NCI-H187 (cell line): ENCODE measurements at places on chromosomes 6 and 20.
A peak's percentile ranks its signal among the peaks of the same experiment; 100 is the strongest.

- DNase-seq, result peak; percentile 72
Observed at GRCh38 chr20:37839432-37839827, 63.5 kb upstream of the VSTM2L start.

- no peak for DNase-seq
Observed at GRCh38 chr6:116924245-116924644, 47.2 kb downstream of the RFX6 start.

DNA sequence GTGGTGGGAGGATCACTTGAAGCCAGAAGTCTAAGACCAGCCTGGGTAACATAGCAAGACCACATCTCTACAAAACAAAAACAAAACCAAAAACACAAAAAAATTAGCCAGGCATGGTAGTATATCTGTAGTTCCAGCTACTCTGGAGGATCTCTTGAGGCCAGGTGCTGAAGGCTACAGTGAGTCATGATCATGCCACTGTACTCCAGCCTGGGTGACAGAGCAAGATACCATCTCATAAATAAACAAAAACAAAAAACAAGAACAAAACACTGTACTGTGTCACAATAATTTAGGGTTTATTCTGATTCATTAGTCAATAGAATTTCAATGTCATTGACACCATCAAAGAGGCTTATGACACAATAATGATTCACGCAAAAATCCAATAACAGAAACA is 1121.7 kb upstream of the MAP3K7 start:
- DNase-seq, result no peak

DNA sequence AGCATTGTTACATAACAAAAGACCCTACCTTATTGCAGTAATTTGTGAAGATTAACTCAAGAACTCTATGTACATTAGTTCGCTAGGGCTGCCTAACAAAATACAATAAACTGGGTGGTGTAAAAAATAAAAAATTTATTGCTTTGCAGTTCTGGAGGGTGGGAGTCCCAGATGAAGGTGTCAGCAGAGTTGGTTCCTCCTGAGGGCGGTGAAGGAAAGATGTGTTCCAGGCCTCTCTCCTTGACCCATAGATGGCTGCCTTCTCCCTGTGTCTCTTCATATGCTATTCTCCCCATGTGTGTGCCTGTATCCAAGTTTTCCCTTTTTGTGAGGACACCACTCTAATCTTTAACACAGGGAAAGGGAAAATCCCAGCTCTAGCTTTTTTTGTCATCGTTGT is 305 bp upstream of the VNN1 start:
- DNase-seq, result no peak

DNA sequence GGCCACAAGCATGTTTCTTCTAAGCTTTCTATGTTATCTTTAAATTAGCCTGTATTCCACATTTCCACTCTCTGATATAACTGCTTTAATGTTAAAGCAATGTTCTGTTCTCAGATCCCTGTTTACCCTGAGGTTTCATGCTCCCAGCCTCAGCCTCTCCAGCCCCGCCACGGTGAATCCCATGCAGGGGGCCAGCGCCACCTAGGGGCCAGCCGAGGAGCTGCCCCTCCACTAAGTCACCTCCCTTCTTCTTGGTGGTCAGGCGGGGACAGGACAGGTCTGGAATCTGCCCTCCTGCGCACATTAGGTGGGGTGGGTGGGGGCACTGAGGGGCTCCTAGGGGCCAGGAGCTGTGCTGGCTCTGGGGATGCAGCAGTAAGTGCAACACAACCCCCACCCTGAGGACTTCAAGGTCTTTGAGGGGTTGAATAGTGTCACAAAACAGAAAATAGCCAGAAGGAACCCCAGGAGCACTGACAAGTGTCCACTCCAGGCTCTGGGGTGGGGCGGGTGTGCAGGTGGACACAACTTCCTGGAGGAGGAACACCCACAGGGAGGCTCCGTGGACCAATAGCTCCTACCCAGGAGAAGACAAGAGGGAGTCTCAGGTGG is 61.6 kb downstream of the RAB44 start:
- peak; percentile 20 for DNase-seq

DNA sequence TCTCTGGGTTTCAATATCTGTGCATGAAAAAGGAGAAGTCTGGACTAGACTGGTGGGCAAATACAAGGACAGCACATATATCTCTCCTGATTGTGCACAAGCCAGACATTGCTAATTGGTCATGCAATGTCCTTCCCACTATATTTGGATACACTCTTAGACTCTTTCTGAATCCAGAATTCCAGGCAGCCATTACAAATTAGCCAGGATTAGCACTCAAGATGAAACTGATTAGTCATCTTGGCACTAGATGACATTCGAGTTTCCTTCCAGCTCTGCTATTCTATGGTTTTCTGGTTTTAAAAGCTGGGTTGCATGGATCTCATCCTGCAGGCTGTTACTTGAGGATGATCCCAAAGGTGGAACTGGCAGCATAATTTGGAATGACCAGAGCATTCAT is 73.2 kb downstream of the SCP2D1 start:
- DNase-seq, result no peak

- DNase-seq, result no peak
Observed at GRCh38 chr20:52577696-52578095, 386.1 kb upstream of the ZFP64 start.

DNA sequence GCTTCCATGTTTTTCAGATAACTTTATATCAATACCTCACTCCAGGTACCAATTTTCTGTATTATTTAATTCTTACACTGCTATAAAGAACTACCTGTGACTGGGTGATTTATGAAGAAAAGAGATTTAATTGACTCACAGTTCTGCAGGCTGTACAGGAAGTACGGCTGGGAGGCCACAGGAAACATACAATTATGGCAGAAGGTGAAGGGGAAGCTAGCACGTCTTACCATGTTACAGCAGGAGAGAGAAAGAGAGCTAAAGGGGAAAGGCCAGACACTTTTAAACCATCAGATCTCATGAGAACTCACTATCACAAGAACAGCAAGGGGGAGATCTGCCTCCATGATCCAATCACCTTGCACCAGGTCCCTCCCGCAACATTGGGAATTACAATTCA is 119.1 kb upstream of the BMP5 start:
- no peak for DNase-seq

DNA sequence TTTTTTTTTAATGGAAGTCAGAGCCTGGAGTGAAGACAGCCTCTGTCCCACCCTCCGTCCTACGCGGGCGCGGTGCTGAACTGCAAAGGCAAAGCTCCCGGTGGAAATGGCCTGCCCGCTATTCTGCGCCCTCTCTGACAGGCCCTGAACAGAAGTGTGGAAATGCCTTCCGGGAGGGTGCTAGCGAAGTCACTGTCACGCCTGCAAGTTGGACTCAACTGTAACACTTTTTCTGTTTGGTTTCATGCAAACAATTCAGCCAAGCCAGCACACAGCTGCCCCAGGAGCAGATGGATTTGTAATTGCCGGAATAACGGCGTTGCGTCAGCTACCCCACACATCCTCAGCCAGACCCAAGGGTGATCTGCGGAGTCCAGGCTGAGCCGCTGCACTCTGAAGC is 107.6 kb downstream of the PSMB1 start:
- DNase-seq, result no peak

DNA sequence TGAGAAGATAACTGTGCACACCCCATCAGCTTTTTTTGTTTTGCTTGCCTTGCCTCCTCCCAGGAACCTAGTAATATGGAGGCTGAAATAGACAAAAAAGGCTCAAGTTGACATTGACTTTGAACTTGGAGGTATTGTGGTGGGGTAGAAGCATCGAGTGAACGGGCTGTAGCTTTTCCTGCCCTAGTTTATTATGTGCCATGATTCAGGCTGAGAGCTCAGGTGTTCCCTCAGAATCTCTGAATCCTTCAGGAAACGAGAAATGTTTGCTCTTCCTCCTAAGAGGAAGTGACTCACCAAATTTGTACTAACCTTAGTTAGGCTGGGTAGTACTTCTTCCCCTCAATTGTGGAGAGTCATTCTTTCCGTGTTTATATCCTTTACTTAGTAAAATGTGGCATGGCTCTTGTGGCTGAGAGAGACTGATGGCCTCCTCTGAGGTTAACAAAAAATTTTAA is 98.8 kb downstream of the SASH1 start:
- no peak for DNase-seq

- DNase-seq, result peak; percentile 19
Observed at GRCh38 chr6:45421709-45422502, 44.2 kb upstream of the SUPT3H start.

DNA sequence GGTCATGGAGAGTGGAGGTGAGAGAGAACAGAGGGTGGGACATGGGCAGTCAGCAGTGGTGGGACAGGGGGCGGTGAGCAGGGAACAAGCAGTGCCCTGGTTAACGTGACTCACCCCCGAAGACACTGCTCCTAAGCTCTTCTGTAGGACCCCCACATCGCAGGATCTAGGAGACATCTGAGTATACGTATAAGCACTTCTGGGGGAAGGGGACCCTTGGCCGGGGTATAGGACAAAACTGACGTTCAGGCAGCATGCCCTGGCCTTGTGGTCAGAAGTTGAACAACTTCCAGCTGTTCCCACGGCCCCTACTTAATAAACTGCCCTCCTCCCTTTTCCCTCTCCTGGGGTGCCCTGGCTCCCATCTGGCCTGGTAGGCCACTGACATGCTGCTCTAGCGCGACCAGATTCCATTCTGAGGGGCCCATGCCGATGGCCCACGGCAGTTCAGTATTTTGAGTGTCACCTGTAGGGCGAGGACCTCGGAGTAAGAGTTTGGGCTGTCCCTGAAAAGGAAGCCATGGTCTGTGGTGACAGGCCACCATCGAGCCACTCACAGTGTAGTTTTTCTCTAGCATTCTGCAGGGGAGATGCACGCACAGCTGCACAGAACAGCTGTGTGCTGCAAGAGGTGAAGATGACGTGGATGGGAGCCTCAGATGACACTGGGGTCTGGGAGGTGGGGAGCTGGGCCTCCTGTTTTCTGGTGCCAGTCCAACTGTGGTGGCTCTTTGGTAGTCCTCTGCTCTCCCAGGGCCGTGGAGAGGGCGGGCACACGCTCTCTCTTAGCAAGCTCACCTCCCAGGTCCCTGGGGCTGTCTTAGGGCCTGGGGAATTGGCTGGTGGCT is 38.4 kb downstream of the PPP1R3G start:
- no peak for DNase-seq

- no peak for DNase-seq
Observed at GRCh38 chr6:37868447-37868825, 48.9 kb downstream of the ZFAND3 start.

DNA sequence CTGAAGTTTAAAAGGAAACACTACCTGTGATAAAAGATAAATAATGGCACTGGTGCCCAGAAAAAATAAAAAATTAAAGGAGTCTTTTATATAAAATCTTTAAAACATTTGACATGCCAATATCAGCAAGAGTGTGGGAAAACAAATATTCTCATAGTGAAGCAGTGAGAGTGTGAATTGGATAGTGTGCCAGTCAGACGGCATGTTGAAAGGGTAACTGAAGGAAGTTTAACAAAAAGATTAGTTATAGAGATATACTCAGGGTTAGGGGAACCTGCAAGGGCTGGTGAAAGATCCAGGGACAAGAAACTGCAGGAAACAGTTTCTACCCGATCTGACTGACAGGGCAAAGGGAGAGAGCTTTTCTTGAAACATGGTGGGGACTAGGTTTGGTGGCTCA is 22.2 kb upstream of the GMNN start:
- no peak for DNase-seq

- no peak for DNase-seq
Observed at GRCh38 chr6:25570578-25570977, 81.4 kb upstream of the SCGN start.

DNA sequence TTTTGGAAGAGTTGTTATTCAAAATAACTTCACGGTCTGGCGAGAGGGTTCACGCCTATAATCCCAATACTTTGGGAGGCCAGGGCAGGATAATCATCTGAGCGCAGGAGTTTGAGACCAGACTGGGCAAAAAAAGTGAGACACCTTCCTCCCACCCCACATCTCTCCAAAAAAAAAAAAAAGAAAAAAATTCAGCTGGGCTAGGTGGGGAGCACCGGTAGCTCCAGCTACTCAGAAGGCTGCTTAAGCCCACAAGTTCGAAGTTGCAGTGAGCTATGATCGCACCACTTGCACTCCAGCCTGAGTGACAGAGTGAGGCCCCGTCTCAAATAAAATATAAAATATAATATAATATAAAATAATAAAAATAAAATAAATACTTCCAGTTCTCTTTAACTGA is 10.4 kb downstream of the OR2B2 start:
- no peak for DNase-seq

GRCh38 chr6:13471184-13471583 is 16.2 kb downstream of the GFOD1 start:
- DNase-seq, result no peak

DNA sequence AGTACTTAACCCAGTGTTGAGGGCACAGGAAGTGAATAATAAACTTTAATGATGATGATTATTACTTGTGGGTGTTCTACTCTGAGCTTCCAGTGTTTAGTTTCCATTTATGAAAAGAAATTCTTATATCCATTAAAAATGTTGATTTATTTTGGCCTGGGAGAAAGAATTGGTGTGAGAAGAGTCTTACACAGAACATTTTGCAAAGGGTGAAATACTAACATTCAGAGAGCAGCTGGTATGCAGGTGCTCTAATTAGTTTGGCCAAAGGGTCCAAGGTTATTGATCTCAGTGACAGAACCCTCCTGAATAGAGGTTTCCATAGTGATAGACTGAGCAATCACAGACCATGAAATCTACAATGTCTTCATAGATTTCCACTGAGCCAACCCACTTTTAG is 4.4 kb downstream of the OSER1 start:
- DNase-seq, result no peak

GRCh38 chr20:2736441-2736840 is 43.9 kb downstream of the EBF4 start:
- DNase-seq, result no peak

DNA sequence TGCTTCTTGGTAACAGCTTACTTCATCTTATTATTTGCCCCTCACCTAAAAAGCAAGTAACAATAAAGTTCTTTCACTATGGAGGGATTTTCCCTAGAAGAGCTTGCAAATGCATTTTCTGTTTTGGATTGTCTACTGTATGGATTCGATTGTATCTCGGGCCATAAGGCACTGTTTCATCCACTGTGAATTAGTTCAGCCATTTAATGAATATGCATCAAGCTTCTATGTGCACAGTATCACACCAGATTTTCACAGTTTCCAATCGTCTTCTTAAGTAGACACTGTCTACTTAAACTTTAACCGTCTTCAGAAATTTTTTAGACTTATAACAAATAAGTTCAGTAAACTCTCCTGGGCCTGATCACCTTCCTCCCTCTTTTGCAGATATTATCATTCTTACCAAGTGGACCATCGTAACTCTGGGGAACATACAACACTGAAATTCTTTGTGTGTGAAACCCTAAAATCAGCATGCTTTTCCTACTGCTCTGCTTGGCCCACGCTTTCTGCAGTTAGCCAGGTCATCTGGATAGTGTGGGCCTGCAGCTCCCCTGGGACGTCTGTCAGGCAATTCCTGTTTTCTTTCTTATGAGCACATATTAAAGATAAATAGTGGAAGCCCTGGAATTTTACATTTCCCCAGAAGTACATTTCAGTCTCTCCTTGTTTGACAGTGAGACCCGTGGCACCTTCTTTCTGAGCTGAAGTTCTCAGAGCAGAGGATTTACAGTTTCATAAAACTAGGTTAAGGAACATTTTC is 136.5 kb upstream of the PDE10A start:
- no peak for DNase-seq
